Ovary (tissue), 10 donors: ENCODE measurements at places on chromosomes 11 and 22. TPM values are rescaled to one million over a fixed set of nuclear protein-coding genes. Genes with fewer than 3 reads are reported as not detected.

DNA sequence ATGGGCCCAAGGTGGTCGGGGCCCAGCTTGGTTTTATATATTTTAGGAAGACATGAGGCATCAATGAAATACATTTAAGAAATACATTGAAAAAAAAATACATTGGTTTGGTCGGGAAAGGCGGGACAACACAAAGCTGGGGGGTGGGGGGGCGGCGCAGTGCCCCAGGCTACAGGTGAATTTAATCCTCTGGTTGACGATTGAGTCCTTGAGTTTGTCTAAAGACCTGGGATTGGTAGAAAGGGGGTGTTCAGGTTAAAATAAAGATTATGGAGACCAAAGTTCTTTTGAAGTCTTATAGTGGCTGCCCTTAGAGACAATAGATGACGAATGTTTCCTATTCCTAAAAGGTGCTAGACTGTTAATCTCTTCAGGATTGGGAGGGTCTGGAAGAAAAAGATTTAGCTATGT lies 3.1 kb downstream of the IFITM1 start:
- no peak for DNase-seq

DNA sequence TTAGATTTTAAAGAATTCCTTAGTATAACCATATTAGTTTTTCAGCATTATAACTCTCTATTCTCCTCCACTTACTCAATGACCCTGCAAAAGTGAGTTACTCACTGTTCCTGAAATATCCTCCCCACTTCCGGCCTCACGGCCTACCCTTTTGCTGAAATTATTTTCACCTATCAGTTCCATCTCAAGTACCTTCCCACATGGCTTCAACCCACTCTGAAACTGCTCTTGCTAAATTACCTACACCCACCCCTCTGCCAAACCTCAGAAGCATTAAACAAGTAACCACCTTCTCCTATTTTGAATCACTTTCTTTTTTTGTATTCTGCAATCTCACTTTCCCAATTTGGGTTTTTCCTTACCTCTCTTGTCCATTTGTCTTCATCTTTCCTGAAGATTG lies 37.7 kb downstream of the OR5P2 start:
- no peak for DNase-seq

- DNase-seq: no peak
Observed at GRCh38 chr22:49325531-49326395, 501.9 kb downstream of the BRD1 start.

DNA sequence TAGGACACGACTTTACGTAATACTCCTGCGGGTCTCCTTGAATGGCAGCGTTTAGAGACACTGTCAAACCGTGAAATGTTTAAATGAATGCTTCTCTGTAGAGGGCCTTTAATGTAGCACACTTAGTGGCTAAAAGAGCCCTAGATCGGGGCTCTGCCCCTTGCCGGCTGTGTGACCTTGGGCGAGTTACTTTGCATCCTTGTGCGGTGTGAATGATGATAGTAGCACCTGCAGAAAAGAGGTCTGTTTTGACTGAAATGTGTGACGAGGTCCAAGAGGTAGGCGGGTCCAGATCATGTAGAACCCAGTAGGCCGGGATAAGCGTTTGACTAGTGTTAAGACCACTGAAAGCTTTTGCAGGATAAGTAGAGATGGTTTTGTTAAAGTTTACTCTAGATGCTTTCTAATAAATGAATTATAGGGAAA lies 866 bp downstream of the MED17 start:
- DNase-seq: no peak

- no peak for DNase-seq
Observed at GRCh38 chr11:128723531-128723930, 29.7 kb downstream of the FLI1 start.

DNA sequence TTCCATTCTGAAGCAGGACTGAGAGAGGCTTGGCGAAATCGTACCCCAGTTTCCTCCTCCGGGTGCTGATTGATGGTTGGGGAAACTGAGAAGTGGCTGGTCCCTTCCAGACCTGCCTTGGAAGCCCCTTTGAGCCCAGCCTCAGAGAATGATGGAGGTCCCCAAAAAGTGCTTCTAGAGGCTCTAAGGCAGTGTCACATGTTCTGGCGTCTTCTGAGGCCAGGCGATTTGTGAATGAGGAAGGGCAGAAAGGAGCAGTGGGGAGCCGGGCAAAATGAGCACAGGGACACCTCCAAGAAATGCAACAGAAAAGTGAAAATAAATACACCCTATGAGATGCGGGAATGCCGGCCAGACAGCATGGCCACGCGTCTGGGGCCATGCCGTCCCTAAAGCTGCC lies 1.0 kb upstream of the LIF start:
- no peak for DNase-seq

DNA sequence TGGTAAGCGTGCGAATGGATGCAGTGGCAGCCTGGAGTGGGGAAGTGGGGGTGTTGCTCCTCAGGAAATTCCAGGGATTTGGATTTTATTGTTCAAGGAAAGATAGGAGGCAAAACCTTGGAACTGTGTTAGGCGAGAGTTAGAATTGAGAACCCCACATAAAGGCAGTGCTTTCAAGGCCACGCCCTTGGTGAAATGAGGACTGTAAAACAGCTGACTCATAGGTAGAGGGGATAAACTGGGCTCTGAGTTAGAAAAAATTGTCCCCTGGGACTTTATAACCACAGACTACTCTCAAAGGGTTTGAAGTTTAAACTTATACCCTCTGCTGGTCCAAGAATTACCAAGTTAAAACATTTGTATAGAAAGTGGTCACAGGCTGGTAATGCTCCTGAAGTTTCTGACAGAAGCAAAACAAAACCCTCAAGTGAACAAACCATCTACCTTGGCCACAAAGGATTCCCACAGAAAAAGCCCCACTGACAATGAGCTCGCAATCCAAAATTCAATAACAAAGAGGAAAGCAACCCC lies 250.3 kb upstream of the TBCEL start:
- DNase-seq: no peak

DNA sequence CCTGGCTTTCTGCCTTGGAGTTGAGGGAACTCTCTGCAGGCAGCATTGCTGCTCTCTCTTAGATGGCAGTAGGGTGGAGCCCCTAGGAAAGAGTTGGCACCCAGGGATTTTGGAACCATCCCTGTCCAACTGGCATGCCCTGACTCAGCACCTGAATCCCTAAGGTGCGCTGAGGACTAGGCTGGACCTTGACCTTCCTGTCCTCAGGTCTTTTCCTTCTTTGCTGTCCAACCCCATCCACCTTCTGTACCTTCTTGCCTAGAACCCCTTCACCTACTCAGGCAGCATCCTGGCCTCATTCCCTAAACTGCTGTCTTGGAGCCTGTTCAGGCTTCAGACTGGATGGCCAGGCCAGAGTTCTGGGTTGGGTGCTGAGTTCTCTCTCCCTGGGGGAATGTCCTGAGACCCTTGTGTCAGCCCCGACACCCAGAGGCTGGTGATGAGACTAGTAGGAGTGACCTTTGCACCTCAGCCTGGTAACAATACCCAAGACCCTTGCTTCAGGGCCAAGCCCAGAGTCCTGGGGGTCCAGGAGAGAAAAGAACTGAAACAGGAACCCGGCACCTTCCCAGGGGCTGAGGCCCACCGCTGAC lies 2.5 kb upstream of the POLD4 start:
- no peak for DNase-seq

- DNase-seq: no peak
Observed at GRCh38 chr11:33634291-33634834, 66.3 kb downstream of the C11orf91 start.

DNA sequence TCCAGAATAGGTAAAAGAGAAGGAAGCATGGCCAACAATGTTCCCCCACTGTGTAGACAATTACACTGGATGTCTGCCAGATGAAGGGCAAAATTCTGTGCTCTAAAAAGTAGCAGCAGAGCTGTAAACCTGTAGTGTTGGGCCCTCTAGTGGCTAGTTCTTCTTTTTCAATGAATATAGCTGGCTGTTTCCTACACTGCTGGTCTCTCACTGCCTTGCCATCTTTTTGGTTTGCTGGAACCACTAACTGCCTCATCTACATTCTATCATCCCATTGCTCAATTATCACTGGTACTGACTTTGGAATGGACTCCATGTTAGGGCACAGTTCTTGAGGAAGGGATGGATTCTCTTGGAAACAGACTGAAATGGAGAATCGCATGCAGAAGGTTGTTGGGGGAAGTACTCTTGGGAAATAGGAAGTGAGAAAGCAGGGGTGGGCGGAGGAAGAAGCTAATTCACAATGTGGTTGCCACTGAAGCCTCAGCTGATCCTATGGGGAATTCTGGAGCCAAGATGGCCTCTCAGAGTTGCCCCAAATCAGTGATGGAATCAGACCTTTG lies 17.9 kb downstream of the KCNE3 start:
- DNase-seq: no peak

- no peak for DNase-seq
Observed at GRCh38 chr11:94049351-94049750, 28.2 kb downstream of the HEPHL1 start.

GRCh38 chr11:67616431-67617242 lies 9.9 kb downstream of the NDUFV1 start:
- DNase-seq: no peak

GRCh38 chr22:28024422-28024888 lies 105.4 kb upstream of the PITPNB start:
- DNase-seq: no peak

- no peak for DNase-seq
Observed at GRCh38 chr11:2182692-2183474, 11.3 kb upstream of the TH start.

DNA sequence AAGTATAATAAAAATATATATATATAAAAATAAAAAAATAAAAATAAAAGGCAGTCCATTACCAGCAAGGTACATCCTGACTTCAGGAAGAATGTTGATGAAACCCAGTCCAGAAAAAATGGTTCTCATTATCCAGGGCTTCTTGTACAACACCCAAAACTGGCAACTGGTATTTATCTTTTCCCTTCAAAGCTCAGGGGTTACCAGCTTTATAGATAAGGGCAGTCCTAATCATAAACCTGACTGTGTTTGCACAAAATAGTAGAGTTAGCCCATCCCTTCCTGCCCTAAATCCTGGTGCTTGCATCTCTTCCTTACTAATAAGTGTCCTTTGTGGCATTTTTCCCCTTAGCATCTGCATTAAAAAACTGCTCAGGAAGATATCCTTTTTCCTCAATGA lies 97.5 kb downstream of the CSTPP1 start:
- DNase-seq: no peak

DNA sequence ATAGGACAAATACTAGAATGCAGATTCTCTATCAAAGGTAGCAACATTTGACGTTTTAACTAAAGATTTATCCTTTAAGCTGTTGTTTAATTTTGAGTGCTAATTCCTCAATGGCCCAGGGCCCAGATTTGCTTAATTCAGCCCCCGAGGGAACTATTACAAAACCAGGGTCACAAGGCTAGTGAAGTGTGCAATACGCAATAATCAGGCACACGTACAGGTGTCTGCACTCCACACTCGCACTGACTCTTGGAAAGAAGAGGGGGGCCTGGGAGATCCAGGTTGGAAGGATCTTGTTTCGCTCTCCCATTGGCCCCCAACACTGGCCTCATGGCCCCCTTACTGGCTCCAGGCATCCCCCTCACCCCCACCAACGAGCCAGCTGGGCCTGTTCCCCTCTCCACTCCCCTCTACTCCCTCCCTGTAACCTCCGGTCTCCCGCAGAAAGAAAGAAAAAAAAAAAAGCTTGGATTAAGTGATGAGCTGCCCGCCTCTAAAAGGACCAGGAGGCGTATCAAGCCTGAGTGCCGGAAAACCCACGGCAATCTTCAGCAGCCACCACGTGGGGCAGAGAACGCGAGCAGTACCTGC lies 2.2 kb upstream of the KIRREL3 start:
- no peak for DNase-seq

DNA sequence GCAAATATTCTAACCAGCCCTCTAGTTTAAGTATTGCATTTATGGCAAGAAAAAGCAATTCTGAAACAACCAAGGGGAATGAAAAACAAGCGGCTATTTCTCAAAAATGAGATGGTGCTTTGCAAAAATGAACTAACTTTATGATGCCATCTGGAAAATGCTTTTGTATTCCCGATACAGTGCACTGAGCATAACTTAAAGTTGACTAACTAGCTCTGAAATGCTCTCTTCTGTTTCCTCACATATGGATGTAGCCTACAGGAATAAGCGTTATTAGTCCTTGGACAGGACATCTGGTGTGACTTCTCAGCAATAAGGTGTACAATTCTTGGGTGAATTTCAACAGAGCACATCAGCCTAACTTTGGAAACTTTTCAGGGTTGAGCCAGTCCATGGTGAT lies 228.2 kb upstream of the DDI1 start:
- no peak for DNase-seq

DNA sequence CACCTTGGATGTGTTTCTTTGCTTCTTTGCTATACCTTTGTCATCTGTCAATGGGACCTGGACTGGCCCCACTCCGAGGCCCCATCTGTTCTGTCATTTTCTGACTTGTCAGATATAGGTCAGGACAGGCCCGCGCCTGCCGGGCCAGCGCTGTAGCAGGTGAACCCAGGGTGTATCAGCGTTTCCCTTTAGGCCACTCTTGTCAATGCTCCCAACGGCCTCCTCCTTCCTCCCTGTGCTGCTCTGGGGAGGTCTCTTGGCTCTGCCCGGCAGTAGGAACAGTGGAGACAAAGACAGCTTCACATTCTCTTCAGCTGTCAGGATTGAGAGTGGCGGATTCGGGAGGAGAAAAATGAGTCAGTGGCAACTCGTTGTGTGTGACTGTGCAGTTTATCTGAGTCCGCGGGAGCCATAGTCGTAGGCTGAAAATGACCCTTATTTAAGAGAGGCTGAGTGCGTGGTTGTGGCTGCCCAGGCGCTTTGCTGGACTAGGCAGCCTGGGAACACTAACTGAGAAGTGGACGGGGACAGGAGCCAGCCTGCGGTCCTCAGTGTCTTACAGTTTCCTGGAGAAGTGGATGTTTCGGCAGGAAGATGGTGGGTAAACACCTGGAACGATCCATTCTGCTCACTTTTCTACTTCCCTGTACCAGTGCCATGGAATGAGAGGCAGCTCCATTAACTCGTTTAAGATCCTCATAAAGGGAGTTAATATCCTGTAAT lies 102.3 kb downstream of the PRR5L start:
- no peak for DNase-seq

DNA sequence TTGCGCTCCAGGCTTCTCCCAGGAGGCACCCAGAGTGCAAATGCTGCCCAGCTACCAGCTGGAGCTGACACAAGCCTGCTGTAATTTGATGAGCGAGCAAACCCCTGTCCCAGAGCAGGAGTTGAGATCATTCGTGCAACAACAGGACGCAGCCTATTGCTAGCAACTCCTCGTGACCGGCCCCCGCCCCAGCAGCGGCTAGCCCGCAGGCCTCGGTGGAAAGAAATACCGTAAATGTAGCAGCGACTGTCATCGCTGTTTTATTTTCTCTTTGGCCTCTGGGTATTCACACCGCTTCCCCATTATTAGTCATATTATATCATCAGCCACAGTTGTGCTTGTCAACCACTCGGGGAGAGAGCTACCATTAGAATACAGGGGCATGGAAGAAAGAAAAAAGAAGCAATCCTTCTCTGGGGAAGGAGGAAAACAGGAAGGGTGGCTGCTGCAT lies 59.2 kb upstream of the ATXN10 start:
- DNase-seq: peak; percentile 28

- no peak for DNase-seq
Observed at GRCh38 chr11:129146191-129146590, 45.9 kb downstream of the ARHGAP32 start.

GRCh38 chr11:16030664-16031063 lies 325.7 kb downstream of the SOX6 start:
- DNase-seq: no peak

The SYNGR1 gene
- polyA plus RNA-seq: 82.7 TPM

The ADSL gene
- 48.8 TPM for polyA plus RNA-seq

The BRSK2 gene
- polyA plus RNA-seq: 0.22 TPM

The MGAT3 gene
- polyA plus RNA-seq: 2.3 TPM

The RIBC2 gene
- 0.33 TPM for polyA plus RNA-seq

The DBX1 gene
- not detected for polyA plus RNA-seq

The CCDC15 gene
- 1.1 TPM for polyA plus RNA-seq

The APOL5 gene
- not detected for polyA plus RNA-seq
